ENCODE measurements at places on chromosomes 1 and 21.

- no peak for DNase-seq
These were observed 327.5 kb upstream of the POGK start for GRCh38 chr1:166511761-166512160.

DNA sequence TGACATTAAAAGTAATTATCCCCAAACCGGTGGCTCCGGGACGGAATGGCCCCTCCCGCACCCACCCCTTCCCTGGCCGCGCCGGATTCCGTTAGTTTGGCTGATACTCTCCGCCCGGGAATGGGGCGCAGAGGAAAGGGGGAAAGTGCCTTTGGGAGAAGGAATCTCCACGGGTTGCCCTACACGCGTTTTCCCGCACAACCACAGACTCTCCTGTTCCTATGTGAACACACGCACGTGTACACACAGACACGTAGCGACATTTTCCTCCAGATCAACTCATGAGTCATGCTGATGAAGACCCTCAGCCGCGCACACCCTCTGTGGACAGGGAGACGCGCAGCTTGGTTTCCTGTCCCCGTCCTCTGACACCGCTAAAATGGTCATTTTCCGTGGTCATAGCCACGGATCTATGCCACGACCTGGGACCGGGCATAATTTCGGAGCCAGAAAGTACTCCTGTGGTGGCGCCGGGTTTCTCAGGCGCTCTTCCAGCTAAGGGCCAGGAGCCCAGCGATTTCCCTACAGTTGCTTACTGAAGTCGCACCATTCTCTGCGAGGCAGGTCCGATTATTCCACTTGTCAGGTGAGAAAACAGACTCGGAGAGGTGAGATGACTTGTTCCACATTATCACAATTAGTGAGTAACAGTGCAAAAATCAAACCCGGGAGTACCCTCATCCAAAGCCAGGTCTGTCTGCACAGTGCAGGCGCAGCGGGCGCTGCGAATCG is 4.0 kb upstream of the DMRTA2 start:
- DNase-seq, result no peak

GRCh38 chr1:169460191-169460833 is 25.4 kb downstream of the SLC19A2 start:
- no peak for DNase-seq

- no peak for DNase-seq
These were observed 6.9 kb upstream of the A3GALT2 start for GRCh38 chr1:33327587-33328325.

DNA sequence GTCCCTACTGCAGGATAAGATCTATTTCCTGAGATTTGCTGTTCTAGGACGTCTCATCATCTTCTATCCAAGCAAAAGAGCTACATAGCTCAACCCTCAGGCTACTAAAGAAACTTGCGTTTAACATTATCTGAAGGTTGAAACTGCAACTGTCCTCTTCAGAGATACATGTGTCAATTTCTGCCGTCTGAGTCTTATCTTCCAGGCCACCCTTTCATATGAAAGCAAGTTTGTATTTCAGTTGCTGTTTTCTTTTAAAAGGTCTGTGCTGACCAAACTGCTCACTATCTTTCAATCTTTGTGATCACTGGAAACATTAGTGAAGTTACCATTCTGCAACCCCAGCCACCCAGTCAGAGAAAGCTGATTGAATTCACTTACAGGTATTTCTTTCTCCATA is 108.6 kb upstream of the RAB3GAP2 start:
- no peak for DNase-seq

- DNase-seq, result no peak
These were observed at the start of gene GPR37L1 for GRCh38 chr1:202122639-202123335. GPR37L1 (plus strand) TSS chr1:202122917; CDS start chr1:202122964, 47 bp downstream.

- no peak for DNase-seq
These were observed 35.3 kb downstream of the ATF3 start for GRCh38 chr1:212643877-212644276.

GRCh38 chr1:119133987-119134386 is 6.5 kb downstream of the WARS2 start:
- no peak for DNase-seq

GRCh38 chr1:206895837-206896242 is 1.4 kb upstream of the IL24 start:
- DNase-seq, result no peak

GRCh38 chr1:219310181-219310728 is 136.6 kb downstream of the LYPLAL1 start:
- DNase-seq, result no peak

DNA sequence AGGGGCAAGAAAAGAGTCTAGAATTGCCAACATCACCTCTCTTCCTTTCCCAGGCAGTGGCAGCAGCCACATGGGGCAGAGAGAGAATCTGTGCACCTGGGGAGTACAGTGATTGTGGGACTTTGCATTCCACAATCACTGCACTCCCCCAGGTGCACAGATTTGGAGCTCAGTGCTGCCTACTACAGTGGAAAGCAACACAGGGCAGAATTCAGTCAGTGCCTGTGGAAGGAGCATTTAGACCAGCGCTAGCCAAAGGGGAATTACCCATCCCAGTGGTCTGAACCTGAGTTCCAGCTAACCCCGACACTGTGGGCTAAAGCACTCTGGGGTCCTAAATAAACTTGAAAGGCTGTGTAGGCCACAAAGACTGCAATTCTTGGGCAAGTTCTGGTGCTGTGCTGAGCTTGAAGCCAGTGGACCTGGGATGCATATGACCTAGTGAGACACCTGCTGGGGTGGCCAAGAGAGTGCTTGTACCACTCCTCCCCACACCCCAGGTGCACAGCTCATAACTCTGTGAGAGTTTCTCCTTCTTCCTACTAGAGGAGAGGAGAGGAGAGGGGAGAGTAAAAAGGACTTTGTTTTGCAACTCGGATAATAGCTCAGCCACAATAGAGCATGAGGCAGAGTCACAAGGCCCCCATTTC is 50.3 kb downstream of the NUP210L start:
- DNase-seq, result no peak

GRCh38 chr1:182189535-182190066 is 128.1 kb upstream of the ZNF648 start:
- DNase-seq, result no peak

- DNase-seq, result peak; percentile 32
These were observed 56.8 kb downstream of the GLIS1 start for GRCh38 chr1:53681977-53682685.

DNA sequence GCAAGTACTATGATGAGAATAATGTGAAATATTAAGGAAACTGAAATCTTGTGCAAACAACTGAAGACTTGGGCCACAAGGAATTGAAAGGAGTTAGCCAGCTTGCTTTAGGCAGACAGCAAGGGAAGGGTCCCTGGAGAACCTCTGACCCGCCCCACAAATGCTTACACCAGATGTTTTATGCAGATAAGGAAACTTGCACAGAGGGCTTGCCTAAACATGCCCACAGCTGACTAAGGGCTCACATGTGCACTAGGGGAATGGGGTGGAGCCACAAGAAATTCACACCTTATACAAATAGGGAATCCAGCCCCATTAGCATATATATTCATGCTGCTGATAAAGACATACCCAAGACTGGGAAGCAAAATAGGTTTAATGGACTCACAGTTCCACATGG is 86.1 kb upstream of the CYYR1 start:
- no peak for DNase-seq

GRCh38 chr1:83776913-83777757 is 221.8 kb downstream of the TTLL7 start:
- DNase-seq, result no peak

DNA sequence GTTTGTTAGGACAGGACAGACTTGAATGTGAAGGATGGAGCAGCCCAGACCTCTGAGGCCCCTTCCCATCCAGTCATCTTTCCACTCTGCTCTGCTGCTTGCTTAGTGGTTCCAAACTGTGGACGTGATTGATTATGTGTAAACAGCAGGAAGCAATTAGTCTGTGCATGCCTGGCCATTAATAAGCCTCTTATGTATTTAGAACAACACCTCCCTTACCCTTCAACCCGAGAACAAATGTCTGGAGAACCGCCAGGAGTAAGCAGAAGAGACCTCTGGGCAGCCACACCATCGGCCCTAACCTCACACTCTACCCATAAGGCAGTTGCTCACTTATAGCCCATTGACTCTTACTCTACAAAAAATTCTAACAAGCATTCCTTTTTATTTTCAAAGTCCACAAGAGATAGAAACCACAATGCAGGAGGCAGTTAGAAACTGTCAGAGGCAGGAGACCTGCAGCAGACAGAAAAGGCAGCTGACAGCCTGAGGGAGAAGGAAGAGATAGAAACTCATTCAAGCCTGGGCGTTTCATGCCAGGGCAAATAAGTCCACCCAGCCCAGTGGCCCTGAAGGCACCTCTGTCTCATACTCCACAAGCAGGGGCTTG is 5.8 kb upstream of the EPHA8 start:
- no peak for DNase-seq

- no peak for DNase-seq
These were observed 200.0 kb downstream of the NFIA start for GRCh38 chr1:61282387-61282786.

GRCh38 chr1:5818755-5819154 is 173.5 kb downstream of the NPHP4 start:
- DNase-seq, result no peak

DNA sequence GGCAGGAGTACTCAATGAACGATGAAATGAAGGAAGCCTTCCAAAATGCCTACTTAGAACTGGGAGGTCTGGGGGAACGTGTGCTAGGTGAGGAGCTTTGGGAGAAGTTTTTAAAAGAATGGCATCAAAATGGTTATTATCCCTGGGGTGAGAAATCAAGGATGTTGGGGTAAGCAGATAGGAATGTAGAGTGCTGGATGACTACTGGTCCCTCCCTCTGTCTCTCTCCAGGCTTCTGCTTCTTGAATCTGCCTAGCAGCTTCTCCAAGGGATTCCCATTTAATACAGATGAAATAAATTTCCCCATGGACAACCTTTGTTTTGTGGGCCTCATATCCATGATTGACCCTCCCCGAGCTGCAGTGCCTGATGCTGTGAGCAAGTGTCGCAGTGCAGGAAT is 19.0 kb upstream of the CASQ1 start:
- no peak for DNase-seq
